ENCODE measurements at places on chromosomes 6 and 20. TPM values are rescaled to one million over a fixed set of nuclear protein-coding genes. Genes with fewer than 3 reads are reported as not detected.

Gene KIF6
- total RNA-seq: not detected

Gene SIM1
- total RNA-seq: 1.1 TPM

Gene MYLK4
- 38.4 TPM for total RNA-seq

Gene PPP1R14C
- total RNA-seq: 15.8 TPM

Gene LKAAEAR1
- total RNA-seq: not detected

Gene CST7
- not detected for total RNA-seq

Gene NKX2-2
- total RNA-seq: not detected
